HEK293T (cell line): ENCODE measurements at places on chromosomes 7 and 10.

DNA sequence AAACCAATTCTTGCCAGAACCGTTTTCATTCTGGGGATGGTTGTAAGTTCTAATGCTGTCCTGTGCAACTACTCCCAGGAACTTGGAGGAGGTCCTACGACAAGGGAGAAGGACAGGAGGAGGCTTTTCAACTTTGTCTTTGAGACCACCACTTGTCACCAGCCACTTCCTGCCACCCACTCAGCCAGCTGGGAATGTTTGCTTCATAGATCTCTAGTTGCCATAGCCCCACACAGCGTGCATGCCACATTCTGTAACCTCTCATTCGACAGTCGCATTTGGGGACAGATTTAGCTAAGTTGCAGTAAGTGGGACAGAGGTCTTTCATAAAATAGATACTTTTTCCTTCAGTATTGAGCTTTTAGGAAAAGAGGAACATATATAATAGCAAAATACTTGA lies 78.0 kb downstream of the TAF3 start:
- no peak for DNase-seq

DNA sequence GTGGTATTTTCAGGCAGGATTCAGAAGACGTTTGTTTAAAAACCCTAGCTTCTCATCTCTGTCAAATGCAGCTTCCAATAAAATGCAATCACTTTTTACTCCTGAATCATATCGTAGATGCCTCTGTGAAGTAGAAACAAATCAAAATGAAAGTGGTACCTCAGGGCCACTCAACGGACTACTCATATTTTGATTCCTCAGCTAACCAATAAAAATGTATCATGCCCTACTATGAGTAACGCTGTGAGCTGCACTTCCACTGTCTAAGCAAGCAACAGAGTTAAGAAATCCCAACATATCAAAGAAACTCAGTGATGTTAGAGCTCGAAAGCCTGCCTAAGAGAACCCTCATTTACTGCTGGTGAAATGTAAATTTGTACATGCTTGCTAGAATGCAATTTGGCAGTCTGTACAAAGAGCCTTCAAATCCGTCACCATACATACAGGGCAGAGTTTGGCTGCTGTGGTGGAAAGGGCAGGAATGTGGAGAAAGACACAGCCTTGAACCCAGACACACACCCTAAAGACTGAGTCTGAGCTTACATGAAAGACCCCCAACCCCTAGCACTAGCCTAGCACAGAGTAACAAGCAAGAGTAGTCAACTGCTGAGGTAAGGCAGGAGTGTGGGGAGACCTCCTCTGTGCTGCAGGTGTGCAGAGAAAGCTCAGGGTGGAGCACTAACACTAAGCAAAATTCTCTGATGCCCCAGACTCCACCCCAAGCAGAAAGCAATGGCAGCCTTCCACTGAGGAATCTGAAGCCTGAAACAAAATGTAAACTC lies 151.5 kb downstream of the ANK3 start:
- DNase-seq: peak; percentile 11

GRCh38 chr7:128407751-128408708 lies 1.8 kb downstream of the IMPDH1 start:
- DNase-seq: no peak

GRCh38 chr7:75789361-75789924 lies 17.4 kb upstream of the CCL26 start:
- DNase-seq: no peak

DNA sequence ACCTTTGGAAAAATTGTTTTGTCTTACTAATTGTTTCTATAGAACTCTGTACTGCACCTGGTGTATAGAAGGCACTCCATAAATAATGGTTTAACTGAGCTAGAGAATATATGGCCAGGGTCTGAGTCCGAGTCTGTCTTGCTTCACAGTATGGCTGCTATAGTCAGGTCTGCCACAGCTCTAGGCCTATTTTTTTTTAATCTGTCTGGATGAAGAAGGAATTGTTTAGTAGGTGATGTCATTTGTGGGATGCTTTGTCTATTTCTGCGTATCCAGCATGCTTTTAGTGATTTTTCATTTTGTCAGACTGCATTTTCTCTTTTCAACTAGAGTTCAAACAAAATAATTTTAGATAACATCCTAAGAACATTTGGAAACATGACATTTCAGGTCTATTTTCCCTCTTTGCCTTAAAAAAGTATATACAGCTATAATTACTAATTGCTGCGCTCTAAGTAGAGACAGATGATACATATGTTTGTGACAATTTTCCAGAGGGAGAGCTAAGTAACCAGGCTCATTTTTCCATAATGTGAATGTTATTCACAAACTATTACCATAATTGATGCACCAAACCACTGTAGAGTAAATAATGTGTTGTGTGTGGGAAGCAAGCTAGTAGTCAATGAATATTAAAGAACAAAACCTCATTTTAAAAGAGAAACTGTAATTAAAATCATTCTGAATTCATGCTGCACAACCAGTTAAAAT lies 361.7 kb downstream of the AUTS2 start:
- no peak for DNase-seq

DNA sequence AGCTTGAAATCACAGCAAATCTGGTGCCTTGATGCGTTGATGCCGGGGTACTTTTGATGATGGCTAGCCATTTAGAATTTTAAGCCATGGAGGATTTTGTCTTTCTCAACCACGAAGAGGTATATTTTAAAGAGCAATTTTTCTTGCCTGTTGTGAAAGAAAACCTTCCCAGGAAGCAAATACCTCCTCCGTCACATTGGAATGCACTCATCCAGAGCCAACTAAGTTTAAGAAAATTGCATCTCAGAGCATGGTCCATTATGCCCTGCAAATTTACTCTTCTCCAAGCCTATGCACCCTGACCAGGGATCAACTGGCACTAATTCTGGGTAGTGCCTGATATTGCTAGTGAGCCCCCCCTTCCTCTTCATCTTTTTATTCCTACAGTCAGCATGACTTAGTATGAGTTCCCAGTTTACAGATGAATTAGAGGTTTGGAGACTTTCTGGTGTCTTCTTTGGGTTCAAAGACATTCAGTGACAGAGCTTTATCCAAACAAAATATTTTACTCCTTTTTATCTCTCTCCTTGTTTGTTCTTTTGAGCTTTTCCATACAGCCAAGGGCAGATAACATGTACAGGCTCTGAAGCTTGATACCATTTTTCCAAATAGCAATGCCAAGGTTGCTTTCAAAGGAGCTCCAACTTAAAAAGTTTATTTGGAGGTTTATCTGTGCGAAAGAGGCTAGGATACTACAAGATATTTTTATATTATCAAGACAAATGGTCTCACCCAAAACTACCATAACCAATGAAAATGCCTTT lies 56.6 kb upstream of the ANK3 start:
- no peak for DNase-seq

DNA sequence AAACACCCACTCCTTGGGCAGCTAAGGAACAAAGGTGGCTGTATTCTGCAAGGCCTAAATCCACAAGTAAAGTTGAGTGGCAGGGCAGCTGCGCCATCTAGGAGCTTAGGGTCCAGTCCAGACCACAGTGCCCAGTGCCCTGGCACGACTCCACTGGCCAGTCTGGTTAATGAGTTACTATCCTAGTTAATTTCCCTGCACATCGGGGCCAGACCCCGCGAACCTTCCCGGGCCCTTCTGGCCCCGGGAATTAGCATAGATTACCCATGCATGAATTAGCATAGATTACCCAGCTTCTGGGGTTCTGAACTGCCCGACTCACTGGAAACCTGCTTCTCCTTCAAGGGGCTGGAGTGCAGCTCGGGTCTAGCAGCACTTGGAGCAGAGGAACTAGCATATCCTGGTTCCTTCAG lies 3.2 kb upstream of the EMX2 start:
- DNase-seq: no peak

DNA sequence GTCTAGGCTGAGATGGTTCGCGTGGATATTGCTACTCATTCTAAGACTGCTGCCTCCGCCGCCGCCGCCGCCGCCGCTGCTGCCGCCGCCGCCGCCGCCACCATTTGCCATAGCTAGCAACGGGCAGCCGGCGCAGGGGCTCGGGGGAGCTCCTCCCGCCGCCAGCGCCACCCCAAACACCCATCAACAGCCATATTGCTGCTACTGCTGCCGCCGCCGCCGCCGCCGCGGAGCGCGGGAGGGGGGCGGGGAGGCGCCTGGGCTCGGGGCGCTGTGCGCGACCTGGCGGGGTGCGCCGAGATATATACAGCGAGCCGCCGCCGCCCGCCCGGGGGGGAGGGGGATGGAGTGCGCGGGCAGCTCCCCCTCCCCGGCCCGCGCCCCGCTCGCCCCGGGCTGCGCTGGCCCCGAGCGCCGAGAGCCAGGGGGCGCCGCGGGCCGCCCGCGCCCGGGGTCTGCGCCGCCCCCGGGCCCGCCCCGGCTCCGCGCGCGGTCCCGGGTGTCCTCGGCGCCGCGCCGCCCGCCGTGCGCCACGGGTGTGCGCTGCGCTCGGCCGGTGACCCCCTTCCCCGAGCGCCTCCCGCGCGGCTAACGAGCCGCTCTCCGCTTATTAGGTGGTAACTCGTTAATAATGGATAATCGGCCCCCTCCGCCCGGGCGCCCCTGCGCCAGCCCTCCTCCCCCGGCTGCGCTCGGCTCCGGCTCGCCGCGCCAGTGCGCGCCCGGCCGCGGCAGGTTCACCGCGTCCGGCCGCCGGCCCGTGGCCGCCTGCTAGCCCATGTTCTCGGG lies at the start of gene KCNMA1:
Gene KCNMA1 (minus strand): TSS at position 277 of the 789 bp plus-strand sequence.
- DNase-seq: peak; percentile 23

GRCh38 chr7:75631711-75632110 lies 107.0 kb downstream of the HIP1 start:
- no peak for DNase-seq

DNA sequence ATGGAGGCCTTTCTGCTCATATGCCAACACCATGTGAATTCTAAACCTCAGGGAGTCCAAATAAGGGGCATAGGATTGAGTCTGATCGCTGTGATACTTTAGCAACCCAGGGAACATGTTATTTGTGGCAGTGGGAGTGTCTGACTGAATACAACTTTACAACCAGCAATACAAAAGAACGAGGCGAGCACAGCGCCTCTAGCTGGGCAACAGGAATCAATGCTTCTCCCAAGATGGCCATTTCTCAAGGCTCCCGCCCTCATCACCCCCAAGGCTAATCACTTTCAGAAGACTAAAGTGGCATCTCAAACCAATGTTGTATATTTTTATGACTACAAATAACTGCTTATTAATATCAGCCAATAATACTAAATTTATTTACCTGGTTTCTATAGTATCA lies 28.1 kb downstream of the YWHAG start:
- DNase-seq: no peak

- no peak for DNase-seq
Measured at GRCh38 chr10:59098387-59098786, 78.1 kb upstream of the PHYHIPL start.

DNA sequence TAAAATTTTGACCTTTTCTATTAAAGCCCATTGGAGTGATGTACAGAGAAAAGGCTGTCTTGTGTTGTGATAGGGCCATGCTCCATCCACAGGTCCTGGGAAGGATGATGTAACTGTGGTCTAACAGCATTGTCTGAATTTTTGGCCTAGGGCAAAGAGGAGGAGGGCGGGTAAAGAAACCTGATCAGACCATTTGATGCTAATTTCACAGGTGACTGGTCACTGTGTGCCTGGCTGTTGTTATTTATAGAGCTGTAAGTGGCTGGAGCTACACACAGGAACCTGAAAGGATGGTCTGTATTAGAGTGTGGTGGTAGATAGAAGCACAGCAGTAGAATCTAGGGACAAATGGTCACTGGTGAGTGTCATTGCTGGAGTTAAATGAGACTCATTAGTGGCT lies 182.1 kb downstream of the AUTS2 start:
- DNase-seq: peak; percentile 34

DNA sequence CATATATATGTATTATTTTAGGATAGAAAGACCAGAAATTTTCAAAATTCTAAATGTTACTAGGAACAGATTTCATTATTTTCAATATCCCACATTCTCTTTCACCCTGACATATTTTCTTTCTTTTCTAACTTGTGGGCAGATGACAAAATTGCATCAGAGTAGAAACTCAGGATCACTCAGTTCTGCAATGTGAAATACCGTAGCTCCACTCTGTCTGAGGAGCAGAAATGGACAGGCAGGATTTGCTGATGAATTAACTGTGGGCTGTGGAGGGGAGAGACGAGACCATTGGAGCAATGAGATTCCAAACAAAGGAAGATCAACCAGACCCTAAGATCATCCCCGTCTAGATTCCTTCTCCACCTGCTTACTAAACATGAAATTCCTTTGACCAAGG lies 37.0 kb upstream of the SVOPL start:
- DNase-seq: no peak

- no peak for DNase-seq
Measured at GRCh38 chr10:90530521-90530920, 327.3 kb downstream of the HTR7 start.

- DNase-seq: no peak
Measured at GRCh38 chr10:81303656-81304055, 571.3 kb upstream of the NRG3 start.

DNA sequence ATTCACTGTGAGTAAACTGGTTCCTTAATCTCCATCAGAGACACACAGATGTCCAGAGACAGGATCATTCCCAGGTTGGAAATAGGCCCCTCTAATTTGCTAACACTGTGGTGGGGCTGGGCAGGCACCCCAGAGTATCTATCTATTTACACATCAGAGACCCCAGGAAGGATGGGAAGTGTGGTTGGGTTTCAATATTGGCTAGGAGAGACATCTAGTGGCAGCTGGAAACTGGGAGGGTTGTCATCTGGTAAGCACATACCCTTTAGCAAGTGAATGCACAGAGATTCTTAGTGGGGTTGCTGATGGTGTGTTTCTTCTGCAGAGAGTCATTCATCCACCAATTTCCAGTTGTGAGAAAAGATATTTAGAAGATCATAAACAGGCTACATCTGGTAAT lies 36.0 kb upstream of the NRG3 start:
- no peak for DNase-seq

- DNase-seq: peak; percentile 30
Measured at GRCh38 chr7:112205343-112206237, 609 bp downstream of the DOCK4 start.

DNA sequence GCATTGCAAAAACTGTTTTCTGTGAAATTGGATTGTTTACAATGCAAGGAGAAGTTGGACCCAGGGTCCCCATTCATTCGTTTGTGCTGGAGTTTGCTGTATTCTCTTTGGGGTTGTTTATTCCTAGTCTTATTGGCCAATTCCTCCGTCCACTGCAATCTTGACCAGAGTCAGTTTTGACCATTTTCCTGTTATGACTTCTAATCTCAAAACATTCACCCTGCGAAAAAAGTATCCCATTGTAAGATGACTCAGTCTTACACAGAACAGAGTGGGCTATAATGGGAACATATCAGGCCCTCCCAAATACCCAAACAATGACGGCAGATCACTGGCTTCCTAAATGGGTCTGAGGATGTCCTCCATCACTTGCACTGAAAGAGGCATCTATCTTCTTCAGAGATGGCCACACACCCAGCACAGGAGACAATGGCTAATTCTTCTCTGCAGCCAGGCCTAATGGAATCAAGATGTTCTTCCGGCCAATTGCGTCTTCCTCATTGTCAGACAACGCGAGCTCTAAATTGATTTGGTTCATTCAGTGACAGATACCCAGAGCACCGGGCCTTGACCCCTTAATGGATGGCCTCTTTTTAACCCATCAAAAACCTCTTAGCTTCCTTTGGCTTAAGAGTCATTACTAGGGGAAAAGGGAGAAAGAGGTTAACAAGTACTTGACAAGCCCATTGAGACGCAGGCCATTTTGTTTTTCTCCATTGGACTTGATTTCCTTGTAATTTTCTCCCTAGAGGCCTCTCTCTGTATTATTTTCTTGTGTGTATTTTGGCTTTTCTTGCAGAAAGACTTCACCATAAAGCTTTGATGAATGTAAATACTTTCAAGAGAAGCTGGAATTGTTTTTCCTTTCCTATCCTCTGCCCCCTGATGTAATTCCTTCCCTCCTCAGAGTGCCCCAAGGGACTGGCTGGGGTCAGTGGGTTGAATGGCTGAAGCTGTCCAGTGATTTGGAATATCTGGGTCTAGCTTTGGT lies 129.6 kb downstream of the PRPF18 start:
- no peak for DNase-seq

- DNase-seq: no peak
Measured at GRCh38 chr10:119268871-119269506, 61.6 kb downstream of the GRK5 start.
